ENCODE measurements at places on chromosomes 7 and 10.

- no peak for DNase-seq
These were observed 485.0 kb upstream of the MGMT start for GRCh38 chr10:128981881-128982615.

DNA sequence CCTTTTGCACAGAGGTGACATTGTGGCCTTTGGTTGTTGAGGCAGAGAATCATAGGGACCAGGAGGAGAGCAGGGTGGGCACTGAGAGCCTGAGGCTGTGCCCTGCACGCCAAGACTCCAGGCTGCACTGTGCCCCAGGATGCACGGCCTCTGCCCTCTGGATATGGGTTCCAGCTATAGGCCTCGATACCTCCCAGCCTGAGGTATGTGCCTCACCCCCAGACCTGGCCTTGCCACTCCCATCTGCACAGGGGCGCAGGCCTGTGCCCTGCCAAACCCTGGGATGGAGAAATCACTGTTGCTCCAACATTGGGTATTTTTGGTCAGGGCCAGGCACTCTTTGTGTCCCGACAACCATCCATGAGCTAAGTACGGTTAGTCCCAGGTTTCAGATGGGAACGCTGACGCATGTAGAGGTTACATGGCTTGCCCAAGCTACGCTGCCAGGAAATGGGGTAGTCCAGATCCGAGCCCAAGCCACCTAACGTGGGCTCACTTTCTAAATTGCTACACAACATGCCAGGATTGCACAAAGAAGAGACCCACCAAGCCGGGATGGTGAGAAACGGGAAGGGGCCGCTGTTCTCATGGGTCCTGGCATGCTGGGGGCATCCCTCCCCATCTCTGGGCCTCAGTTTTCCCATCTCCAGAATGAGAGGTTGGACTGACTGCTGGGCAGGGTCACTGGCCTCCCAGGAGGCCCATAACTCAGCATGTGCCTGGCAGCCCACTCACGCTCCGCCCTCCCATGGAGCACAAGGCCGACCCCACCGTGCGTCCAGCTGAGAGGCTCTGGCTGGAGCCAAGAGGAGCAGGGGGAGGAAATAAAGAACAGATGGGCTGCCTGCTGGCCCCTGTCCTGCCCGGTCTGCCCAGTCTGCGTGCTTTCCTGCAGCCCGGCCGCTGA is 44.2 kb downstream of the ZCCHC24 start:
- no peak for DNase-seq

GRCh38 chr7:27212497-27213432 is 12.9 kb upstream of the HOXA13 start:
- DNase-seq, result no peak

GRCh38 chr7:17104419-17104818 is 194.0 kb upstream of the AHR start:
- no peak for DNase-seq

GRCh38 chr7:1539181-1539881 is 8.8 kb downstream of the MAFK start:
- DNase-seq, result no peak

GRCh38 chr7:142862351-142862750 is 7.5 kb downstream of the EPHB6 start:
- no peak for DNase-seq

GRCh38 chr10:122861711-122862161 is 16.1 kb upstream of the CUZD1 start:
- peak; percentile 80 for DNase-seq

- peak; percentile 10 for DNase-seq
These were observed 528.7 kb downstream of the GRM8 start for GRCh38 chr7:126723966-126724544.

GRCh38 chr7:128266883-128267594 is 26.0 kb downstream of the LEP start:
- DNase-seq, result peak; percentile 67

DNA sequence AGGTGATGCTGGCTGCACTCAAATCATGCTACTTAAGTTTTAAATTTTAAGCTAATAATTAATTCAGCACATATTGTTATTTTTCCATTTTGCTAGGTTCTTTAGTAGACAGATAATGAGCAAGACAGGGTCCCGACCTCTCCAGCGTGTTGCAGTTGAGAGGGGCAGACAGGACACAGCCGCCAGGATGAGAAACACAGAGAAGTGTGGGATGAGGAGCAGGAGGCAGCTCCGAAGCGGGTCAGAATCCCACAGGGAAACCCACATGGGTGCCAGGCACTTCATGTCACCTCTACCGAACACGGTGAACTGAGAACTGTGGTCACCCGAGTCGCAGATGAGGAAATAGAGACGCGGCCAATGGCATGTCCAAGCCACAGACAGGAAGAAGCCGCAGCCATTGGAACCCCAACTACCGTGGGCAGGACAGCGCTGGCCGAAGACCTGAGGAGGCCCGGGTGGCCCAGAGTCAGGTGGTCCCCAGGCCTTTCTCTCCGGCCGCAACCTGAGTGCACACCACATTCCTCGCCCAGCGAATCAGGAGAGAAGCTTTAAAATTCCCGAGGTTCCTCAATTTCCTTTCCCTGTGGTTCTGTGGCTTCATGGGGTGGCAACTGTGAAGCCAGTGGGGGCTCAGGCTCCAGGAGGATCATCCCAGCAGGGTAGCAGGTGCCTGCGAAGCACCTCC is 213.0 kb downstream of the DNAJB6 start:
- DNase-seq, result no peak

- DNase-seq, result no peak
These were observed 319.7 kb downstream of the GFRA1 start for GRCh38 chr10:115953281-115953680.

DNA sequence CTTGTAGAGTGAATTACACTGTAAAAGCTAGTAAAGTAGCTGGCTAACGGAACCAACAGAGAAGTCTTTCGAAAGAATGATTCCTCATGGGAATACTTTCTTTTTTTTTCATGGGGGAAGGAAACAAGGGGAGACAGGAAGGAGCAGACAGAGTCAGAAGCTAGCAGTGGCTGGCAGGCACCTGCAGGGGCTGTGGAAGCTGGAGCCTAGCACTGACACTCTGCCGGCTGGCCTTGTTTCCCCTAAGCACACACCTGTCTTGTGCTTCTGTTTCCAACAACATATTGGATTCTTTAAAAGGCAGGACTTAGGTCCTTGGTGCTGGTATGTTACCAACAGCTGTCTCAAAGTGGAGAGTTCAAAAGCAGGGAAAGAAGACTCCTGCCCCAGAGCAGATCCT is 24.7 kb downstream of the NOD1 start:
- no peak for DNase-seq

DNA sequence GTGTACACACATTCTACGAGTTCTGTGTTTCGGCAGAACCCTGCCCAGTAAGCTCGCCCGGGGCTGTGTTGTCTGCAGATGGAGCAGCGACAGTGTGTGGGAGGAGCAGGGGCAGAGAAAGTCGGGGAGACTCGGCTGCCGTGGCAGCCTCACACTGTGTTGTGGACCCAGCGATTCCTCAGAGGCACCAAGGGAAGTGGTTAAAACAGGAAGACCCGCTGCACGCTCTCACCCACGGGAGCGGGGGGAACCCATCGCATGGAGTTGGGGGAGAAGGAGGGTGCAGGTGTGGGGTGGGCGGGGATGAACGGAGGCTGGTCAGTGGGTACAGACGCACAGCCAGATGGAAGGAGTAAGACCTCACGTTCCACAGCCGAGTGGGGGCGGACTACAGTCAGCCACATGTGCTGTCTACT is 250.2 kb downstream of the ELFN1 start:
- no peak for DNase-seq

GRCh38 chr7:37320848-37321468 is 127.7 kb downstream of the ELMO1 start:
- DNase-seq, result no peak

DNA sequence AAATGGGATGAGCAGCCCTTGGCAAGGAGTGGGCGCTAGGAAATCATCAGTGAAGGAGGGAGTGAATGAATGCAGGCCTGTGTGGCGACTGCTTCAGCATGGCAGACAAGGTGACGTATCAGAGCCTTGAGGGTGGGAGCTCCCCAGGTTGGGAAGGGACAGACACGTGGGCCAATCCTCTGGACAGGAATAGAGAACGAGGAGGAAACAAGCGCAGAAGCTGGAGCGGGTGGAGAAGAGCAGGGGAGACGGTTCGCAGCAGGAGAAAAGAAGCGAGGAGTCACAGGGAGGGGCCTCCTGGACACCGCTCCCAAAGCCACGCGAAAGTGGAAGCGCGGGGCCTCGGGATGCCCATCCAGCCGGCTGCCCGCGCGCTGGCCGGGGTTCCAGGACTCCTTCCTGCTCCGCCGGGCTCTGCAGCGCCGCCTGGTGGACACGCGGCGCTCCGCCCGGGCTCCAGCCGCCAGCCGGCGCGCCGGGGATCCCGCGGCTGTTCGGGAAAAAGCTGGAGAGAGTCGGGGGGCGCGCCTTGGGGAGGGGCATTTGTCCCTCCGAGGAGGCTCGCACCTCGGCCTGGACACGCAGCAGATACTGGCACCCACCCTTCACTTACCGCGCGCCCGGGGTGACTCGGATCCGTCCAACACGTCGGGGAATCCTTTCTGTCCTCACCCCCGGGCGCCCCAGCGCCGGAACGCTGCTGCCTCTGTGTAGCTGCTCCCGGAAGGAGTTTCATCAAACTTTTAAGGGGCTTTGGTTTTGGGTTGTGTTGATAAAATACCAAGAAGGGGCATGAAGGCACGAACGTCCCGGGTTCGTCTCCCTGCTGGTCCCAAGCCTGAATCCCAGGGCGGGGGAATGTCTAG is 6.3 kb downstream of the ZNF503 start:
- peak; percentile 65 for DNase-seq

DNA sequence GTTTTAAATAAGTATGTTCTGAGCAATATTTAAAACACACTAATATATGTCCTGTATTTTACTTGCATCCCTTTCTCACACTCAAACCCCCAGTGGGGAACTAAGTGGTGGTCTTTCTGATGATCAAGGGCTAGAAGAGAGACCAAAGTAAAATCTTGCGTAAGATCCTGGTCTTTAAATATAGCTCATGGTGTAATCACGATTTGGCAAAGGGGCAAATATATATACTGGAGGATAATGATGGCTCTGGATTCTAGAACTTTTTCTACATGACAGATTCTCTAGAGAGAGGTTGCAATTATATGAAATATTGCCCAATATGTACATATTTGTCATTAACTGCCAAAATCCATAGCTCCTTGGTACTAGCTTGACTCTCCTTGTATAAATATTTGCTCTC is 438.3 kb downstream of the NXPH1 start:
- DNase-seq, result no peak

DNA sequence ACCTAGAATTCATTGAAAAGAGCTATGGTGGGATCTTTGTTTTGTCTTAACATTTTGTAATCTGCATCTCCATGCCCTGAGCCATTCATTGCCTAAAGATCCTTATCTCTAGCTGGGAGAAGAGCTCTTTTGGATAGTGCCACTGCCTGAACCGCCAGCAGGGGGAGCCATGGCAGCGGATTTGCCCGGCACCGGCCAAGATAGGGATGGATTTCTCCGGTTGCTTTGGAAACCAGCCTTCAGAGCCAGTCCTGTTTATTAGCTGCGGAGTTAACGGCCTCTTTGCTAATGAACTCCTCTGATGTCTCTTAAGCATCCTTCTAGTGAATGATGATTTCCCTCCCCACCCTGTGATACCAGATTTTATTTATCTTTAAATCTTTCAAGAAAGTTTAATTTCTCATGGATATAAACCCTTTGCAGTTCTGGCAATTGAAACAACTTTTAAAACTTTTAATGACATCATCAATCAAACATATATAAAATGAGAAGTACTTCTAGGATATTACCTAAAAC is 58.2 kb upstream of the LYZL2 start:
- DNase-seq, result peak; percentile 68

GRCh38 chr10:50809596-50809995 is 69.9 kb downstream of the ASAH2B start:
- DNase-seq, result no peak

DNA sequence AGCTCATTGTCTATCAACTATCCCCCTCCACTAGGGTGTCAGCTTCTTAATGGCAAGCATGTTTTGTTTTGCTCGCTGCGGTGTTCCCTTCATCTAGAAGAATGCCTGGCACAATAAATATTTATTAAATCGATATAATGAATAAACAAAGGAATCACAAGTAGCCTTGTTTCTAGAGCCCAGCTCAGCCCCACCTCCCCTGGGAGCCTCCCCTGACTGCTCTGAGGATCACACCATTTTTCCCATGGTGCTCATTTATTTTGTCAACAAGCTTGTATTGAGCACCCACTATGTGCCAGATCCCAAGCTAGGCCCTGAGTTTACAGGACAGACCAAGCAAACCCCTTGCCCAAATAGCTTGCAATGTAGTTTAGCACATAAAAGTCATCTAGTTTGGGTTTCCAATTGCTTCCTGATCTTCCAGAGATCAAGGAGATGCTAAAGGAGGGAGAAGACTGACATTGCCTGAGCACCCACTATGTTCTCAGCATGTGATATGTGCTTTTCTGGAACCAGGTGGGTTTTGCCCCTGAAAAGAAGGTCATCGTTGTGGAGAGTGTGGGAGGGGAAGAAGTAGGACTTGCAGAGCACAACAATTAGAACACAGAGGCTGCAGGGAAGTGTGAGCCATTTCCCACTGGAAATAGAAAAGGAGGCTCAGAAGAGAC is 42.3 kb upstream of the GPAM start:
- DNase-seq, result no peak

GRCh38 chr10:87656431-87657072 is 3.1 kb upstream of the PAPSS2 start:
- peak; percentile 56 for DNase-seq

DNA sequence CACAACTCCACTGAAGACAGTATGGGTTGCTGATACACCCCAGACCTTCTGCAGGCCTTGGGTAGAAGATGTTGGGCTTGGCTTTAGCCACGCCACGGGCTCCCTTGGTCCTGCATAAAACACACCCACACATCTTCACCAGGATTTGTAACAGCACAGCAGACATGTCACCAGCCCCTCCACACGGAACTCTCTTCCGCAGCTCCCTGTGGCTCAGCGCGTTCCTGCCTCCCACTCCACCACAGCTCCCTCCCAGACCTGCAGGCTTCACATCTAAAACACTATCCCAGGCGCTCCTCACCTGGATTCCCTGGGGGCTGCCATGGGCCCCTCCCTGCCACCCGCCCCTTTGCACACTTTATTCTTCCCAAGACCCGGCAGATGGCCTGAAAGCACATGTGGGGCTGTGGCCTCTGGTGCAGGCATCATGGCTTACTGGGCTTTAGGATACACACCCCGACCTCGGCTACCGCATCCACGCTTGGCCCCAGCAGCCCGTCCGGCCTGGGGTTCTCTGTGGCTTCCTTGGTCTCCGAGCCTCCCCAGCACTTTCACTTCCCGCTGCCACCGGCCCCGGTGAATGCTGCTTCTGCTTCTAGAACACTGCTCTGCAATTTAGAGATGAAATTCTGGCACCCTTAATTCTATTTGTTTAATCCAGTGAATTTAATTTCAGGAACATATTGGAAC is 432.9 kb downstream of the DNAJB6 start:
- no peak for DNase-seq
